ENCODE measurements at places on chromosomes 2 and 18.

- DNase-seq: no peak
Measured at GRCh38 chr2:177393824-177394593, 1.4 kb downstream of the AGPS start.

GRCh38 chr2:191020742-191021381, 6.9 kb upstream of the STAT1 start:
- DNase-seq: peak; percentile 93

GRCh38 chr2:52880872-52881271, 886.7 kb upstream of the CHAC2 start:
- DNase-seq: no peak

GRCh38 chr2:188475945-188476344, 184.3 kb downstream of the GULP1 start:
- peak; percentile 7 for DNase-seq

- no peak for DNase-seq
Measured at GRCh38 chr2:237894396-237894979, 35.1 kb downstream of the RAMP1 start.

DNA sequence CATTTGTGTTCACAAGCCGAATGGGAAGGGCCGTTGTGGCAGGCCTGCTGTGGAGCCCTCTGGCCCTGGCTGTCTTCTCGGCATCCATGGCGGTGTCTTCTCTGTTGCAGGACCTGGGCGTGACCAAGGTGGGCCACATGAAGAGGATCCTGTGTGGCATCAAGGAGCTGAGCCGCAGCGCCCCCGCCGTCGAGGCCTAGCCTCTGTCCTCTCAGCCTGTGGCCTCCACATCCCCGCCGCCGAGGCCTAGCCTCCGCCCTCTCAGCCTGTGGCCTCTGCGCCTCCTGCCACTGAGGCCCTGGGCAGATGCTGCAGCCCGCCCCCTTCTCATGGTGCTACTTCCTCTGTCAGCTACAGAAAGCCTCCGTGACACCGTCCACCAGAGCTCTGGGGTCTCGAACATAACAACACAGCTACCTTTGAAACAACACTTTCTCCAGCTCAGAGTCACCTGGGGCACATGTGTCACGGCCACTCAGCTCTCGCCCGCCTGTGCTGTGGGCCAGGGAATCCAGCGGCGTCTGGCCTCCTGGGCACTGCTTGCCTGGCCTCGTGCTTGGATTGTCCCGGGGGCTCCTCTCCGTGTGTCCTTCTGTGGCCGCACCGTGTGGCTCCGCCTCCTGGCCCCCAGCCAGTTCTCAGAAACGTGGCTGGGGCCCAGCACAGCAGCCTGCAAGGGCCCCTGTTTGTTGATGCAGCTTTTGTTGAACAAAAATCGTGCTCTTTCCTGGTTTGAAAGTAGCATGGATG, 97.1 kb downstream of the USP40 start:
- DNase-seq: no peak

- DNase-seq: peak; percentile 64
Measured at GRCh38 chr2:26284132-26284531, 39.4 kb downstream of the HADHB start.

DNA sequence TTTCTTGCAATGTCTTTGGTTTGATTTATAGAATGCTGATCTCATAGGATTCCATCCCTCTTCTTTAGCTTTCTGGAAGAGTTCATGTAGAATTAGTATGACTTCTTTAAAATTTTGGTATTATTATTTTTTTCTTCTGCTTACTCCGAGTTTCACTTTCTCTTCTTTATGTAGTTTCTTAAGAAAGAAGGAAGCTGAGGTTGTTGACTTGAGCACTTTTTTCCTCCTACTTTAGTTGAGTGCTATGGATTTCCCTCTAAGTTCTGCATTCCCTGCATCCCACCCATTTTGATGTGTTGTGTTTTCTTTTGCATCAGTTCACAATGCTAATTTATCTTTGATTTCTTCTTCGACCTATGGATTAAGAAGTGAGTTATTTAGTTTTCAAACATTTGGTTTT, 78.9 kb upstream of the SPRED2 start:
- no peak for DNase-seq

GRCh38 chr2:10757814-10758286, 36.4 kb downstream of the ATP6V1C2 start:
- DNase-seq: no peak

DNA sequence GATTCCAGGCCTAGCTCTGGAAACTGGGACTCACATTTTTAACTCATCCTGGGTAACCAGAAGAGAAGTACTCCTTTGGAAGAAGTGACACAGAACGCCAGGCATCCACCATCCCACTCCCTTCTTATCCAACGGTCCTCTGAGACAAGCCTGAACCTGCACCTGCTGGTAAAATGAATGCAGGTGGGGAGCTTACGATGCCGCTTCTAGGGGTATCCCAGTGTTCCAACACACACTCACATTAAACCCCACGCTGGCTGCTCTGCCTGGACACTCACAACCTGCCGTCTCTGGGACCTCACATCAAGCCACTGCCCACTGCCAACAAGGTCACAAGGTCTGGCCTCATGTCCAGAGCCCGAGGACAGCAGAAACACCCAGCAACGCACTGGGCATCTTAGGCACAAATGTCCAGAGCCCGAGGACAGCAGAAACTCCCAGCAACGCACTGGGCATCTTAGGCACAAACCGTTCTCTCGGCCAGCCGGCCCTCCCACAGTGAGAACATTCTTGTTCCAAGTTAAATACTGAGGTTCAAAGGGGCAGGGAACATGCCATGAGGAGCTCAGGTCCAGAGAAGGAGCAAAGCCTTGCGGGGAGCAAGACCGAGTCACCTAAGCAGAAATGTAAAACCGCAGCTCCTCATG, 9.9 kb downstream of the SLC66A2 start:
- no peak for DNase-seq

DNA sequence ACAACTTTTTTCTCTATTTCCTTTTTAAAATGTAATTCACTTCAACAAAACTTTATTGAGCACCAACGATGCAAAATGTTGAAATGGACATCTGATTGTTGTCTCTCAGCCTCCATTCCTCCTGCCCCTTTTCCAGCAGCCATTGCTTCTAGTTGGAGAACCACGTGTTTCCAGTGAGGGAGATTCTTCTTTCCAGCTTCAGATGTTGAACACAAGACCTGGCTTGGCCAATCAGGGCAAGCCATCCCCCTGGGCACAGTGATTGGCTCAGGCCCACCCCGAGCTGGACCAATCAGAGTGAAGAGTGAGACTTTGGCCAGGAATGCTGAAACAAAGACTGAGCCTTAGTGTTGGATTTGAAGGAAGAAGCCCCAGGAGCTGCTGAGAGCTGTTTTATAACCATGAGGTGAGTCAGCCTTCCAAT, 59.0 kb downstream of the E2F6 start:
- no peak for DNase-seq

DNA sequence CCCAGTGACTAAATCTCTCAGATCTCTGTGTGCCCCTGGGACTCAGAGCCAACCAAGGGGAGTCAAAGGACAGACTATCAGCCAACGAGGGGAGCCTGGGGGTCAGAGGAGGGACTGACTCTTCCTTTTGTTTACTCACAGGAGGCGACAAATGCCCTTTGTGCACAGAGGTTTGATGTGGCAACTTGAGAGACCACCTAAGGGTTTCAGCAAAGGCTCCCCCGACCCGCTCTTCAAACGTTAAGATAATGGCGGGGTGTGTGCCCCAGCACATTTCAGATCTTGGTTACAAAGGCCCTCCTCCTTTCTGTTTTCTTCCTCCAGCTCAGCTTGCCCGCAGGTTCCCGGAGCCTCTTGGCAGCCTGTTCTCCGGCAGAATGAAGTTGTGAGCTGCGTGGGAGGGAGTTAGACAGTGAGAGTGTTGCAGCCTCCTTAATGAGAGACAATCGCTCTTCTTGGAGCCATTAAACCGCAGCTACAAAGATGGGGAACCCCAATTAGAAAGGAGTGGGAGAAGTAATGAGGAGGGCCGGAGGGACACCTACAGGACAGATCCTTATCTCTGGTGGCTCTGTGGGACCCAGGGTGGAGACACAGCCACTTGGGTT, 76.2 kb downstream of the KIAA2012 start:
- no peak for DNase-seq

Data from MCF 10A (cell line).